ENCODE measurements at places on chromosomes 3 and 15. TPM values are rescaled to one million over a fixed set of nuclear protein-coding genes. Genes with fewer than 3 reads are reported as not detected.

IL17RE gene
- 4.7 TPM for total RNA-seq

GRCh38 chr15:64426845-64427465 lies 33.4 kb upstream of the ZNF609 start:
- no peaks in the 10 kb centered on the region for H3K4me1 ChIP-seq
- no peak overlapping the region for H3K4me3 ChIP-seq
- peaks cover 6% of the 10 kb centered on the region for H3K36me3 ChIP-seq
- no peaks in the 10 kb centered on the region for H3K27me3 ChIP-seq

DNA sequence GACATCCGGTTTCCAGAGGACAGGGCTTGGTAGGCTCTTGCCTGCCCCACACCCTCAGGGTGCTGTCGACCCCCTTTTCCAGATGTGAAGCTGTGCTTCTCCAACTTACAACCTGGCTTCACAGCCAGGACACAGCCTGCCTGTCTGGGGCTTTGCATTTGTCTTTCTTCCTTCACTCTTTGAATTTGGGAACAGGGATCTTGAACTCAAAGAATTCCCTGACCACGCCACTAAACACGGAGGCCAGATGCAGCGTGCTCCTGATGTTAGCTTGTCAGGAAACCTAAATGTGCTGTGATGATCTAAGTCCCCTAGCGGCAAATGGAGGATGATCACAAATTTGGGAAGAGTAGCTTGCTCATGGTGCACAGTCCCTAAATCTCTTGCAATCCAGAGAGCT lies 244.8 kb upstream of the RGMA start:
- no peaks in the 10 kb centered on the region for H3K36me3 ChIP-seq
- no peak for DNase-seq
- no peak overlapping the region for H3K27ac ChIP-seq
- peaks cover 43% of the 10 kb centered on the region for H3K27me3 ChIP-seq
- no peak overlapping the region for H3K4me3 ChIP-seq

DNA sequence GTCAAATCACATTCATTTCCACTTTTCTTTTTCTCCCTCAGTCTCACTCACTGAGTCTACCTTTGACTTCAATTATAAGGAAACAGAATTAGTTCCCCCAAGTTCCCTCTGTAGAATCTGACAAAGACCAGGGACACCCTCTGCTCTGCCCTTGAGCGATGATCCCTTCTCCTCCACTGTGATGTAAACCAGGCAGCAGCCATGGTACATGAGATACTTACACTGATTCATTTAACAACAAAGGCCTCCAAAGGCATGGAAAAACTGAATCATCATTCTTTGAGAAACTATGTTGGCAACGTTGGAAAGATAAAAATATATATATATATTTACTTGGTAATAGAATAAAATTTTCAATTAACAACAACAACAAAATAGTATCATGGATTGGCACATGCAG lies 84.1 kb downstream of the P3H2 start:
- DNase-seq: no peak
- H3K4me3 ChIP-seq: no peak overlapping the region
- no peaks in the 10 kb centered on the region for H3K27me3 ChIP-seq
- H3K27ac ChIP-seq: no peak overlapping the region
- no peaks in the 10 kb centered on the region for H3K36me3 ChIP-seq

GRCh38 chr3:50708620-50709019 lies 33.9 kb downstream of the DOCK3 start:
- H3K36me3 ChIP-seq: no peaks in the 10 kb centered on the region
- no peak for DNase-seq
- H3K27me3 ChIP-seq: peaks cover 20% of the 10 kb centered on the region
- no peak overlapping the region for H3K27ac ChIP-seq
- H3K4me3 ChIP-seq: no peak overlapping the region
- no peaks in the 10 kb centered on the region for H3K4me1 ChIP-seq

DNA sequence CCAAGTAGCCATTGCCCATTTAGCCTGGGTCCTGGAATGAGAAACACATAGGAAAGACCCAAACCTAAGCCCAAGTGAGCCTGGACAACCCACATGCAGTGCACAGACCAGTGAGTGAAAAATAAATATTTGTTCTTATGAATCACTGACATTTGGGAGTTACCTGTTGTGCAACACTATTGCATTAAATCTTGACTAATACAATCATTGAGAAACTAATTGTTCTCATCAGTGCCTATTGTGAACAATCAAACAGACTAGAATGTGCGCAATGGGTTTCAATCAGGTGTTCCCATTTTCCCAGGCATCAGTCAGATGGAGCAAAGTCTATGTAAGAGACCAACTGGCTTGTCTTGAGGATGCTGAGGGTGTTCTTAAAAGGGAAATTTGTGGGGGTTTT lies 54.7 kb upstream of the CNOT10 start:
- H3K27me3 ChIP-seq: no peaks in the 10 kb centered on the region
- peak overlapping the region; percentile 31 for H3K27ac ChIP-seq
- peaks cover 16% of the 10 kb centered on the region for H3K4me1 ChIP-seq
- DNase-seq: peak; percentile 82
- no peak overlapping the region for H3K4me3 ChIP-seq

GRCh38 chr3:163056874-163057497 lies 1560.4 kb downstream of the OTOL1 start:
- H3K4me1 ChIP-seq: no peaks in the 10 kb centered on the region
- H3K27ac ChIP-seq: no peak overlapping the region
- no peak overlapping the region for H3K4me3 ChIP-seq

Data from PC-3 (cell line).